ENCODE measurements at places on chromosomes 11 and 22. TPM values are rescaled to one million over a fixed set of nuclear protein-coding genes. Genes with fewer than 3 reads are reported as not detected.

Gene ZNF214
- 6.3 TPM for total RNA-seq

Gene CLCF1
- total RNA-seq: 3.2 TPM

Gene PATE2
- total RNA-seq: not detected

Gene ADORA2A
- 7.2 TPM for total RNA-seq

Gene C11orf65
- total RNA-seq: 0.70 TPM

Gene APOBEC3B
- 7.1 TPM for total RNA-seq

GRCh38 chr22:42489000-42489399 lies 30.6 kb downstream of the RRP7A start:
- no peak for DNase-seq
- H3K4me1 ChIP-seq: peaks cover 10% of the 10 kb centered on the region
- H3K4me3 ChIP-seq: no peak overlapping the region
- H3K27ac ChIP-seq: no peak overlapping the region
- H3K27me3 ChIP-seq: peaks cover 3% of the 10 kb centered on the region

DNA sequence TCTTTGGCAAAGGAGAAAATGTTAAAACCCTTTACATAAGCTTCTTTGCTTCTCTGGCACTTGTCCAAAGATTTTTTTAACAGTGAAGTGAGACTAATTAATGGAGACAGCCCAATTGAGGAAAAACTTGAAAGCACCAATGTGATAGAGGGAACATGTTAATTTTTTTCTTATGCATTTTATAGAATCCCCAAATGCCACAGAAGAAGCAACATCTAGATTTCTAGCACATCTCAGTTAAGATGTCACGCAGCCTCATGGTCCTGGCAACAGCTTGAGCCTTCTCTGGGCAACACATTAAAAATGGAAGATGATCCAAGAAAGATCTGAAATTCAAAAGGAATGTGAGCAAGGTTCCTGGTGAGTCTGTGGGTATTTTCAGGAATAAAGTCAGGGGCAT lies 48.5 kb downstream of the PACSIN2 start:
- peaks cover 27% of the 10 kb centered on the region for H3K36me3 ChIP-seq
- peaks cover 55% of the 10 kb centered on the region for H3K4me1 ChIP-seq
- DNase-seq: no peak
- no peak overlapping the region for H3K4me3 ChIP-seq
- H3K27ac ChIP-seq: peak overlapping the region; percentile 48

DNA sequence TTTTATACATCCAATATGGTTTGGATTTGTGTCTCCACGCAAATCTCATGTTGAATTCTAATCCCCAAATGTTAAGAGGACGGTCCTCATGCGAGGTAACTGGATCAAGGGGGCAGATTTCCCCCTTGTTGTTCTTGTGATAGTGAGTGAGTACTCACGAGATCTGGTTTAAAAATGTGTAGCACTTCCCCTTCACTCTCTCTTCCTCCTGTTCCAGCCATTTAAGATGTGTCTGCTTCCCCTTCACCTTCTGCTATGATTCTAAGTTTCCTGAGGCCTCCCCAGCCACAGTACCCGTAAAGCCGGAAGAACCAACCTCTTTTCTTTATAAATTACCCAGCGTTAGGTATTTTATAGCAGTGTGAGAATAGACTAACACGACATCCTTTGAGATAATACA lies 98.6 kb downstream of the TTC28 start:
- no peak overlapping the region for H3K4me3 ChIP-seq
- no peak overlapping the region for H3K27ac ChIP-seq
- H3K4me1 ChIP-seq: peaks cover 10% of the 10 kb centered on the region
- peaks cover 2% of the 10 kb centered on the region for H3K36me3 ChIP-seq

DNA sequence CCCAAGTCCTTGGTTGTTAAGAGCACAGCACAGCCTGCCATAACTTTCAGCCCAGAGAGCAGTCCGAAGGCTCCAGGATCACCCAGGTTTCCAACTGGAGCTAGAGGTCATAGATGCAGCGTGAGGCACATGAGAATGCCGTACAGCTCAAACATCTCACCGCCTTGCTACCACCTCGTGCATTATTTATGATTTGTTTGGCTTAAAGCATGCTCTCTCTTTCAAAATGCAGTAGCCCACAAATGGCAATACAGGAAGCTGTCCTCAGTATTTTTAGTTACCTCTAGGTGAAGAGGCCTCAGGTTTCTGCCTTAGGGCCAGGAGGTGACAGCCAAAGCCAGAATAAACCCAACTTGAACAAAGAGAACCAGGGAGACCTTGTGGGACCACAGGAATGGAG lies 14.4 kb downstream of the SCN3B start:
- H3K36me3 ChIP-seq: no peaks in the 10 kb centered on the region
- H3K4me3 ChIP-seq: no peak overlapping the region
- H3K27ac ChIP-seq: no peak overlapping the region
- no peak for DNase-seq

DNA sequence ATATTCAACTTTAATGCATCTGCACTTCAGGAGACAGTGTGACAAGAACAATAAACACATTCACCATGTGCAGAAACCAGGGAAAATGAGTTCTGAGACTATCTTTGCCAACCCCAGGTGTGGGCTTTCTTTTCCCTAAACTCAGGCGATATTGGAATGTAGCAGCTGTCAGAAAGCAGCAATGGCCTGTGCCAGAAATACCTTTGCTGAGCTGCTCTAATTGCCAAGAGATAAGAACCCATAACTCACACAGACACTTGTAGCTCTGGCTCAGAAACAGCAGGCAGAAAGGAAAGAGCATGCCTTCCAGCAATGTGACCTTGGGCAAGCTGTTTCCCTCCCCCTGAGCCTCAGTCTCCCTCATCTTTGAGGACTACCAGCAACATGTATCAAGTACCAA lies 77.6 kb downstream of the PLEKHA7 start:
- H3K27ac ChIP-seq: peak overlapping the region; percentile 7
- no peaks in the 10 kb centered on the region for H3K27me3 ChIP-seq
- H3K4me1 ChIP-seq: peaks cover 28% of the 10 kb centered on the region
- no peaks in the 10 kb centered on the region for H3K36me3 ChIP-seq
- DNase-seq: no peak
- H3K4me3 ChIP-seq: peak overlapping the region; percentile 11
